ENCODE measurements at places on chromosomes 1 and 21.

- no peak for DNase-seq
These were observed 114.5 kb upstream of the PLPPR5 start for GRCh38 chr1:99119188-99119587.

- no peak for DNase-seq
These were observed 5.3 kb downstream of the DENND2D start for GRCh38 chr1:111195002-111195684.

- DNase-seq, result no peak
These were observed 42.8 kb upstream of the USP24 start for GRCh38 chr1:55257958-55258357.

DNA sequence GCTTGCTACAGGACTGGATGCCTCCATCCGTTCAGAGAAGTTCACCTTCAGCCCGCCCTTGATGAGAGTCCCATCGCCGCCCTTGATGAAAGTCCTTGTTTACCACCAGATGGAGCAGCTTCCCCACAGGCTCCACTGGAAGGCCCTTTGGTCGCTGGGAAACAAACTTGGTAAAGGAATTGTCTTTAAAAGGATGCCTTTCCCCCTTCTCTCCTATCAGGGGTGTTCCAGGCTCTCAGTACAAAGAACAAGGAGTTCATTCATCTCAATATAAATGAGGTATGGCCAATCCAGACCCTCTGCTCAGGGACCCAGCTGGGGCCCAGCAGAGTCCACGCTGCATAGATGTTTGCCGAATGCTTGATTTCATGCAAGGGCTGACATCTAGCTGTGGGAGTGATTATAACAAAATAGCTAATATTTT, 50.8 kb downstream of the CAPN9 start:
- peak; percentile 50 for DNase-seq

DNA sequence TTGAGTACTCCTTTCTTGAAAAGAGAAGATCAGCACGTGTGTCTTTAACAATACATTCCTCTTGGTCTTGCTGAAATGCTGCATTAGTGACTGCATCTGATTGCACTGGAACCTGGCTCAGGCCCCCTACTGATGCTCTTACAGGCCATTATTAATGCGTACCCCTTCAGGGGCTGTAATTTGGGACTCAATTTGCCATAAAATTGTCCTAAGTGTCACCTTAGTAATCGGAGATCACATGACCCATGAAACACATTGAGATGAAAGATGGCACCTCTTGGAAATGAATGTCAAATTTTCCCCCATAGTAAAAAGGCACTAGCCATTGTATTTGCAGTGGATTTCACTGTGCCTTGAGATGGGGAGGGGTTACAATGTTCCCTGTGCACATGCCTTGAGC, 563.3 kb downstream of the KIF26B start:
- DNase-seq, result no peak

- DNase-seq, result no peak
These were observed 216.4 kb upstream of the KIAA0040 start for GRCh38 chr1:175408986-175409385.

DNA sequence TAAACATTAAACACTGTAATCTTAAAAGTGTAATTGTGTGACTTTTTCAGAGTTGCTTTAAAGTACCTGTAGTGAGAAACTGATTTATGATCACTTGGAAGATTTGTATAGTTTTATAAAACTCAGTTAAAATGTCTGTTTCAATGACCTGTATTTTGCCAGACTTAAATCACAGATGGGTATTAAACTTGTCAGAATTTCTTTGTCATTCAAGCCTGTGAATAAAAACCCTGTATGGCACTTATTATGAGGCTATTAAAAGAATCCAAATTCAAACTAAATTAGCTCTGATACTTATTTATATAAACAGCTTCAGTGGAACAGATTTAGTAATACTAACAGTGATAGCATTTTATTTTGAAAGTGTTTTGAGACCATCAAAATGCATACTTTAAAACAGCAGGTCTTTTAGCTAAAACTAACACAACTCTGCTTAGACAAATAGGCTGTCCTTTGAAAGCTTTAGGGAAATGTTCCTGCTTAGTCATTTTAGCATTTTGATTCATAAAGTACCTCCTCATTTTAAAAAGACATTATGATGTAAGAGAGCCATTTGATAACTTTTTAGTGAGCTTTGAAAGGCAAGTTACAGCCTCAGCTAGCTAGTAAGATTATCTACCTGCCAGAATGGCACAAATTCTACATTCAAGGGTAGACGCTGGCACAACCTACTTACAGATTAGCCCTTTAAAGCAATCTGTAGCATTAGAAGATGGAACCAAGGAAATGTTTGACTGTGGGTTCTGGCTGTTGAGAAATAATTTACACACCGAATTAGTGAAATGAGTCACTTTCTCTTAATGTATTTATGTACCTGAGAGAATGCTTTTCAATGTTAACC, 9.4 kb downstream of the SOD1 start:
- no peak for DNase-seq

GRCh38 chr1:244974550-244974949, 110.2 kb upstream of the HNRNPU start:
- DNase-seq, result no peak

GRCh38 chr1:39324888-39325287, 120.4 kb downstream of the MACF1 start:
- no peak for DNase-seq

DNA sequence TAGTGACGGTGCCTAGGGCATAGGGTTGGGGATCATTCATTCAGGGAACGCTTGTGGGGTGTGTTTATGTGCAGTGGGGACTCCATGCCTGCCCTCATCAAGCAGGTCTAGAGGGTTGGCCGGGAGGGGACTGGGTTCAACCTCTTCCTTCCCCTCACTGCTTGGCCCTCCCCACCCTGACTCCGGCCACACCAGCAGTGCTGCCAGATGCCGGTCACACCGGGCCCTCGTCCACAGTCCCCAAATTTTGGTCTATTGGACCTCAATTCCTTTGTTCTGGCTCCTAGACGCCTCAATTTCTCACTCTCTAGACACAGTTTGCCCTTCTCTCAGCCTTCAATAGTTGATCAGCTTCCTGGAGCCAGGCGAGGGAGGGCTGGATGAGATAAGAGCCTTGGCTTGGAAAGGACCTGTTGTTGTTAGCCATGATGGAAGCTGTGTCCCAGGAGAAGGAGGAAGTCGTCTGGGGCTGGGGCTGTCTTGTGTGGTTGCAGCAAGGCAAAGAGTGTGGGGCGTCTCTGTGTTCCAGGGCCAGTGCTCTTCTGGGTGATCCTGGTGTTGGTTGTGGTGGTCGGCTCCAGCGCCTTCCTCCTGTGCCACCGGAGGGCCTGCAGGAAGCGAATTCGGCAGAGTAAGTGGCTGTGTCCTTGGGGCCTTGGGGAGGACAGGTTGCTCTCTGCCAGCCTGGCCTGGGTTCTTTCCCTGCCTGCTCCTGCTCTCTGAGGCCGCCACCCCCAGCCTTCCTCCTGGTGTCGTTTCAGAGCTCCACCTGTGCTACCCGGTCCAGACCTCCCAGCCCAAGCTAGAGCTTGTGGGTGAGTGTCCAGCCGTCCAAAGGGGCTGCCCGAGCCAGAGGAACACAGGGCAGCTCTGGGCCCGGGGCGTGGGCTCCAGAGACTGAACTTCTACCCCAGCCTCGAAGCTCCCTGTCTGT, 41.1 kb upstream of the TNFRSF1B start:
- DNase-seq, result peak; percentile 49

DNA sequence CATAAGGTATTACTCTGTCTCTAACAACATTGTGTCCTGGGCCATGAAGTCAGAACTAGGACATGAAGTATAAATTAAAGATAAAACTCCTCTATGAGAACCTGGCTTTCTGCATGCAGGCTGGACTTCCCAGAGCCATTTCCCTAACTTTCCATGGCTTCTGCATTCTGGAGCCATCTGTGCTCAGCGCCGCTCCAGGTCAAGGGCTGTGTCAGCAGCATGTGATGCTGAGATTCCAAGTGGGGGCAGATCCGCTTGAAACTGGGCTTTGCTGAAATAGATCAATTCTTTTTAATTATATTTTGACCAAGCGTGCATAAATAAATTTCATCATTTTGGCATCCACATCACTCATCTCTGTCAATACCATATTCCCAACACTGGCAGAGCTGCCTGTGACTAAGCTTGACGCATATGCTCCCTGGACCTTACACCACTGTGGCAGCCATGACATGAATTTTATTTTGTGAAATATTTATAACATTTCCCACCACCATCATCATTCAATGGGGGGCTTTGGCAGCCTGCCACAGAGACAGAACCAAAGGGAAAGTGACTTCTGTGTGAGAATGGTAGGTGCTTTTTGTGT, 110.4 kb upstream of the KCNK1 start:
- DNase-seq, result no peak

DNA sequence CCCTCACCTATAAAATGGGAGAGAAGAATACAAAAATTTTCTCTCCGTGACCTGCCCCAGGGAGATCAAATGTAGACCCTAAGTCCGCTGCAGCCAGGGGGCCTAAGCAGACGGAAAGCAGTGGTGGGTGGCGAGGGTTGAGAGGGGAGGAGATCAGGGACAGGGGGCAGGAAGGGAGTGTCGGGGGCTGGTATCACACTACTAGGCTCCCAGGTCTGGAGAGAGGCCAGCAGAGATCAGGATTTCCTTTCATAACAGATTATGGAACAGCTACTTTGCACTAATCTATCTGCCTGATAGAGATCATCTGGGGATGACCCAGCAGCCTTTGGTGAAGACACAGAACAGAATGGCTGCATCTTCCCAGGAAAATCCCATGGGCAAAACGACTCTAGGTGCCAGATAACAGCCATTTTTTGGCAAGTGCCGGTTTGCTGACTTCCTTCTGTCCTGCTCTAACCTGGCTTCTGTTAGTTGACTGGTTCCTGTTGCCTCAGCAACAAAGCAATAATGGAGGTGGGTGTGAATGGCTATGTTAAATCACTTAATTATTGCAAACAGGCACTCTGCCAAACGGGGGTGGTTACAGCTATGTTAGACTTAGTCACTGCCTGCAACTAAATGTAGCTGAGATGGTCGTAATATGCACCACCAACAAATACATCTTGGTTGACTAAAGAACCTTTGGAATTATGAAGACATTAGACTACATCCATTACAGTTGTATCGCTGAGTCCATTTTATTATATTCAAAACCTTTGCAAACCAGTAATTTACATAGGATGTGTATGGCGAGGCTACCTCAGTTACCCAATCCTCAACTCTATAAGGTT, 30.0 kb upstream of the EPS8L3 start:
- peak; percentile 33 for DNase-seq

- DNase-seq, result no peak
These were observed 184.5 kb downstream of the DHRS3 start for GRCh38 chr1:12433323-12434053.

GRCh38 chr1:61042466-61043009, 39.8 kb upstream of the NFIA start:
- no peak for DNase-seq

GRCh38 chr1:201192261-201192788, 1.7 kb downstream of the IGFN1 start:
- no peak for DNase-seq

- no peak for DNase-seq
These were observed 7.2 kb upstream of the OLFML2B start for GRCh38 chr1:162030759-162031280.

GRCh38 chr21:33394260-33394659, 9.0 kb upstream of the IFNGR2 start:
- DNase-seq, result peak; percentile 59

DNA sequence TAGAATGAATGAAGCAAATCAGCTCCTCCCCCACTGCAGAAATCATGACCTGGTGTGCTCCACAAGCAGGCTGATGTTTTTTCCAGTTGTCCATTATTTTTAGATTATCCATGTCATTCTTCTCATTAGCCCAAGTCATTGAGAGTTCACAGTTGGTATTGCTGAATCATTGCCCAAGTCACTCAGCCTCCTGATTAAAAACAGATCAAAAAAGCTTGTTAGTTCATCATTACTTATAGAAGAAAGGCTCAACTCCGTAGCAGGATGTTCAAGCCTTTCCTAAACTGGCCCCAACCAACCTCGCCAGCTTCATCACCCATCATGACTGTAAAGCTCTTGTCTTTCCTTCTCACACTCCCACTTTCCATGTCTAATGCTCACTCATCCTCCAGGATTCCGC, 161.3 kb upstream of the CTTNBP2NL start:
- DNase-seq, result no peak

GRCh38 chr1:237953238-237953637, 62.5 kb upstream of the ZP4 start:
- DNase-seq, result peak; percentile 20

GRCh38 chr21:26522704-26523103, 50.4 kb downstream of the CYYR1 start:
- no peak for DNase-seq

DNA sequence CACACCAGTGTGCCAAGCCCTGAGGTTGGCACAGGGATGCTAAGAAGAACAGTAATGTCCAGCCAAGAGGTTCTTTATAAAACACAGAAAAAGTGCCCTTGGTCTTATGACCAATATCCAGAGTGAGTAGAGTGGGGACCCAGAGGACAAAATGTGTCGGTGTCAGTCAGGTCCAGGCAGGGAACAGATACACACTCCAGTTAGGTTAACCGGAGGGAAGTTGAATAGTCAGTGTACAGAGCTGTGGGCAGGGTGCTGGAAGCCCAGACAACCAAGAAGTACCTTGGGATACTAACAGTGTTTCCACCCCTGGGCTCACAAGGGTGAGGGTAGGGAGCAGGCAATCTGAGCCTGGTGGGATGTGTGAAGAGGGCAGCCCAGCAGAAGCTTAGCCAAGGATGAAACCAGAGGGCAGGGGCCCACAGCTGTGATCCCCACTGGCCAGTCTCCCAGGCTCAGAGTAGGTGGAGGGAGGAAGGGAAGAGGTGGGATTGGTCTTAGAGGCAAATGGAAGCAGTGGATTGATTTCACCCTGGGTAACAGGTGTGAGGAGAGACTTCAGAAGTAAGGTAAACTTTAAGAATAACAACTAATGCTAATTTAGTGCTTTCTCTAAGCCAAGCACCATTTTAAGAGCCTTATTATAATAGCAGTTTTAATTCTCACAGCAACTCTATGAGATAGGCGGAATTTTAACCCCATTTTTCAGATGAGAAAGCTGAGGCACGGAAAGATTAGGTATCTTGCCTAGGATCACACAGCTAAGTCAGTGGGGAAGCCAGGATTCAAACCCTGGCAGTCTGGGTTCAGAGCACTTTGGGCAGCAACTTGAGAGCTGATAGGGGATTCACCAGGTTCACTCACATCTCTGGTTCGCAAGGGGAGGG, 143.4 kb upstream of the HOOK1 start:
- no peak for DNase-seq

- no peak for DNase-seq
These were observed 4.2 kb downstream of the CYP4B1 start for GRCh38 chr1:46802901-46803574.

DNA sequence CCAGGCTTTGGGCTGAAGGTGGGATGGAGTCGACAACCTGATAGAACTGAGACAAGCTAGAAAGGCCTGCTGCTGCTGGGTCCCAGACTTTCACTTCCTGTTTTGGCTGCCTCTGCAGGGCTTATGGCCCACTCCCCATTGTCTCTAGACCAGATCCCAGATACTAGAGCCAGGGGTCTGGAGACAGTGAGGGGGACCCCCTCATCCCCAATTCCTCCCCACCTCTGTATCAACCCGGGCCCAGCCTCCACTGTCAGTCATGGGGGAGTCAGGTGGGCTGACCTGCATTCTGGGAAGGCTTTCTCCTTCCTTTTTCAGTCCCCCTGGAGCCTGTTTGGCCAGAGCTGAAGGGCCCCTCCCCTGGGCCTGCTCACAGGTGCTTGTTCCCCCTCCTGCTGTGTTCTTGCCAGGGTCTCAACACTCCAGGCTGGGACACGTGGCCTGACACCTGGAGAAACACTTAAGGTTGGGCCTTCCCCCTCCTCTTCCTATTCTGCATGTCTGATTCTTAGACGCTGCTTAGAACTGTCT, 18.0 kb upstream of the ETV3L start:
- DNase-seq, result no peak

- DNase-seq, result no peak
These were observed 13.1 kb downstream of the IL6R start for GRCh38 chr1:154418062-154418921.

All from Kasumi-1 (cell line).